HAP-1 (cell line): ENCODE measurements at places on chromosomes 3 and 15.
A peak's percentile ranks its signal among the peaks of the same experiment; 100 is the strongest.

DNA sequence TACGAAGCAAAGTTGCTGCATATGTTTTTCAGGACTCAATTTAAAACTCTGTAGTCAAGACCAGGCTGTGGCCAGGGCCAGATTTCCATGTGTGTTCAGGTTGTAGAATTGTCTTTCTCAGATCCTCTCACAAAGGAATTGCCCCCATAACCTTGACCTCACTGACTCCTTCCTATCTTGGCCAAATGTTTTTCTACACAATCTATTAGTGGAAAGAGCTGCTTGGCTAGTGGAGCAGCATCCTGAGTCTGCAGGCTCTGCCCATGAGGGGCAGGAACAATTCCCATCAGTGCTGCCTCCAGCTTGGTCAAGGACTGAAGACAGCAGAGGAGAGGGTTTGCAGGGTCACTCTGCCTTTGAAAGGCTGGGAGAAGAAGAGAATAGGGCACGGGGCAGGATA, 6.9 kb upstream of the TBC1D21 start:
- peak; percentile 3 for DNase-seq

DNA sequence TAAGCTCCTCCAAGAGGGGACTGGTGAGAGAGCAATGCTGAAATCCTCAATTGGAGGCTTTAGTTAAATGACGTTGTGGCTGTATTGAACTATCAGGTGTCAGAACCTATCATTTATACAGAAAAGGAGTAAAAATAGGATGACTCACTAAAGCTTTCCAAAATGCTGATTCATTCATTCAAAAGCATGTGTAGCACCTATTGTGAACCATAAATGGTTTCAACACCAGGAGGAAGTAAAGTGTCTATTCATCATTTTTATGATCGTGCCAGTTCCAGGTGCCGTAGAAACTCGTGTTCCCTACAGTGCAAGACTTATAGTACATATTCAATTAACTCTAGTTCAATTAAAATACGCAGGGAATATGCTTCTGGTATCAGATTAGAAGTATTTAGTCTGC, 66.5 kb upstream of the ARRDC4 start:
- no peak for DNase-seq

GRCh38 chr15:41568350-41569017, 9.5 kb downstream of the TYRO3 start:
- peak; percentile 58 for DNase-seq

DNA sequence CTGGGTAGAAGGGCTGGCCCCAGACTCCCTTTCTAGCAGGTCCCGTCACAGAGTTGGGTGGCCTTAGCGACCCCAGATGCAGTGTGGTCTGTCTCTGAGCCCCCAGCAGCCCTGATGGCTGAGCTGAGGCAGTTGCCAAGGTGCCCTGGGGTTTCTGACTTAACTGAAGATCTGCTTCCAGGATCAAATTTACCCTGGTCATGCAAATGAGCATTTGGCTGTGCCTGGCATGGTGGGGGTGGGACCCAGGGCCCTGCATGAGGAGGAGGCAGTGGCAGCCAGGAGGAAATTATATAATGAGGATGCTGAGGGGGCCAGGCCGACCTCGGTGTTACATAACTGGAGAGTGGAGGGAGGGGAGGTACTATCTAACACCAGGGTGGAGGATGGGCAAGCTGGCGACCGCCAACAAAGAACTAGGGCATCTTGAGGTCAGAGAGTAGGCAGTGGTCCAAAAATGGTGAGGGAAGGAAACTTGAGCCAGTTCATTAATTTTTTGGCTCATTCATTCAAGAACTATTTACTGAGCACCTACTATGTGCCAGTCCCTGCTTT, 16.4 kb downstream of the PLEKHO2 start:
- DNase-seq = no peak

DNA sequence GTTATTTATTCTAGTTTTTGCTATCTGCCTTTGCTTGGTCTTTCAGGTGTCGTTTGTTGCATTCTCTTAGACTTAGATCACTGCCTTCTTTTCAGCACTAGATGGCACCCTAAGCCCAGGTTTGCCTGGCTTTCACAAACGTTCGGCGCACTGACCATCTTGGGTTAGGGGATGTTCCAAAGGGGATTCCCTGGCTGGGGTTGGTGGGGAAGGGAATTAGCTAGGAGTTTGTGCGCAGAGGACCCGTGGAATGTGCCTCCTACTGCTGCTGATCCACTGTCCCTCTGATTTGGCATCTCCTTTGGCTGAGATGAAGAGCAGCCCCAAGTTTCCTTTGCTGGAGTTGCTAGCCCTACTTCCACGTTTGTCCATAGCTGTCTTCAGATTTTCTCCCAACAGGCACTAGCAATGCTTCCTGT, 33.9 kb downstream of the PFN2 start:
- DNase-seq = peak; percentile 60

- no peak for DNase-seq
These were observed 660 bp downstream of the CCK start for GRCh38 chr3:42265059-42265991.

DNA sequence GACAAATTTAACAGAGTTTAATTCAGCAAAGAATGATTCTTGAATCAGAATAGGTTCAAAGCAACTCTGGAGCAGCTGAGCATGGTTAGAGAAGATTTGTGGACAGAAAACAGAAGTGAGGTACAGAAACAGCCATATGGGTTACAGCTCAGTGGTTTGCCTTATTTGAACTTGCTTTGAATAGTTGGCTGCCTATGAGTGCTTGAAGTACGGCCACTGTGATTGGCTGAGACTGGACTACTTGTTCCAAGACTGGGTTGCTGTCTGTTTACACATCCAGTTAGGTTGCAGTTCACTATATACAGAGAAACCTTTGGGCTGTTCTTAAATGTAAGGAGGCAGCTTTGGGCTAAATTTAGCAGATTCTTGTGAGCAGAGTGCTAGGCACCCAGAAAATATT, 79.4 kb upstream of the CADPS start:
- DNase-seq = peak; percentile 28

DNA sequence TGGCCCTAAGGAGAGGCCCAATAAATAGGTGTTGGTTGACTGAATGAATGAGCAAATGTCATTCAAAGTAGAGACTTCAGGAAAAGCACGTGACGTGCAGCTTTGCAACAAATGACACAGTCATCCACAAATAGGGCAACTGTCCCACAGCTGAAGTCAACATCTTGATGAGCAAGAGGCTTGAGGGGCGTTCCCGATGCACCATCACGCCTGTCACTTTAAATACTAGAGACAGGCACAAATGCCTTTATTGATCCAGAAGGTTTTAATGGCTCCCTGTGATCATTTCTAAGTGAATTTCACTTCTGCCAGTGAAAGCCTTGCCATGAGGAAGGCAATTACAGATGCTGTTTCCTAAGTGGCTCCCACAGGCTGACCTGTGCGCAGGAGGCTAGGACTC, 43.6 kb downstream of the ABTB1 start:
- DNase-seq = no peak

- DNase-seq = no peak
These were observed 149.6 kb downstream of the OPA1 start for GRCh38 chr3:193742628-193743027.

- no peak for DNase-seq
These were observed 28.2 kb upstream of the SOX2 start for GRCh38 chr3:181683563-181683962.

GRCh38 chr3:30199096-30199759, 407.2 kb upstream of the TGFBR2 start:
- DNase-seq = peak; percentile 86

DNA sequence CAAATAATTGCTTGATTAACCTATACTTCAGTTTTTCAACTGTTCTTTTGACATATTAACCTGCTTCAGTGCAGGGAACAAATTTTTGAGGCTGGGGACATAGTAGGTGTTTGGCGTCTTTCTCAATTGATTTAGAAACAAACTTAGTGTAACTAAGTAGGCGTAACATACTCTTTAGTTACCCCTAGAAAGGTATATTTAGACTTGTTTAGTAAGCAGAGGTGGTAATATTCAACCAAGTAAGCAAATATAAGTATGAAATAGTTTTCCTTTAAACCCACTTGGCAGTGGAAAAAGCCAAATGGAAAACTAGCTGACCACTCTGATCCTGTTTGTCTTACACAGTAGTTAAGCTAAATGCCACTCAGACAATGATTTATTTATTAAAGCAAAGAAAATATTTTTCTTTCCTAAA, 113.2 kb downstream of the MBNL1 start:
- DNase-seq = no peak

DNA sequence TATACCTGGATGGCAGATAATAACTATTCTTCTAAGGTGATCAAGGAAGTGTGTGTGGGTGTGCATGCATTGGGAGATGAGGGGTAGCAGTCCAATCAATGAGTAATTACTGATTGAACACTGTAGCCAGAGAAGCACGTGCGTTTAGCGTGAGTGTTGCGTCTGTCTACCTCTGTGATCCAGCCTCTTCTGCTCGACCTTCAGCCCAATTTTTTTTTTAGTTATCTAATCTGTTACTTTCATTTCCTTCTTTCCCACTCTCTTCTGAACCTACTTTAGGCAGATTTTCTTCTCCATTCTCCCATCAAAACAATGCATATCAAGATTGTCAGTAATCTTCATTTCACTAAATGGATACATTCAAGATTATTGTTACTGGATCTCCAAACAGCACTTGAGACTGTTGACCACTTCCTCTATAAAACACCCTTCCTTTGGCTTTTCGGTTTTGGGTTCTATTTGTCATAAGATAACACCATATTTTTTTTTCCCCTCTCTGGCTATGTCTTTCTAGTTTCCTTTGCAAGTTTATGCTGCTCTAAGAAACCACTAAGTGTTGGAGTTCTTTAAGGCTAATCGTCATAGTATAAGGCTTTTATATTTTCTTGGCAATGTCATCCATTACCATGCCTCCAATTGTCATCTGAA, 41.0 kb downstream of the MCTP2 start:
- no peak for DNase-seq

DNA sequence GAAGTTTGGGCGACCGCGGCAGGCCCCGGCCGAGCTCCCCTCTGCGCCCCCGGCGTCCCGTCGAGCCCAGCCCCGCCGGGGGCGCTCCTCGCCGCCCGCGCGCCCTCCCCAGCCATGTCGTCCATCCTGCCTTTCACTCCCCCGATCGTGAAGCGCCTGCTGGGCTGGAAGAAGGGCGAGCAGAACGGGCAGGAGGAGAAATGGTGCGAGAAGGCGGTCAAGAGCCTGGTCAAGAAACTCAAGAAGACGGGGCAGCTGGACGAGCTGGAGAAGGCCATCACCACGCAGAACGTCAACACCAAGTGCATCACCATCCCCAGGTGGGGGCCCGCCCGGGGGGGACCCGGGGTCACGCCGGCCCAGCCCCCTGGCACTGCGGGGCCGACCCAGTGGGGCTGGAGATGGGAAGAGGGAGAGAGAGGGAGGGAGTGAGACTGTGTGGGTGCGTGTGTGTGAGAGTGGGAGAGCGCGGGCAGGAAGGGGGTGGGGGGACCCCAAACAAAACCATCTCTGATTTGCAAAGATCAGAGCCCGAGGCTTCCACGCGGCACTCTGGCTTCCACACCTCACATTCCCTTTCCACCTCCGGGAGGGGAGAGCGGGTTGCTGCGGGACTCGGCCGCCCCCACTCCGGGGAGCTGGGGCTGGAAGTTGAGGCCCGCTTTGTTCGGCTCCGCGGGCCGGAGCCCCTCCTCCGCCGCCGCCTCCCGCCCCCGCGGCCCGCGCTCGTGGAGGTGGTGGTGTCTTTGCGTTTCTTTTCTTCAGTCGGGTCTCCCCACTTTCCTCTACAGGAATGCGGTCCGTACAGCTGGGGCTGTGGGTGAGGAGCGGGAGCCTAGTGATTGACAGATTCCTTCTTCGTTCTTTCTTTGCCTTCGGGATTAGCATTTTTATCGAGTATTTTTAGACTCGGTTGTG, 898 bp downstream of the SMAD3 start:
- DNase-seq = peak; percentile 79

DNA sequence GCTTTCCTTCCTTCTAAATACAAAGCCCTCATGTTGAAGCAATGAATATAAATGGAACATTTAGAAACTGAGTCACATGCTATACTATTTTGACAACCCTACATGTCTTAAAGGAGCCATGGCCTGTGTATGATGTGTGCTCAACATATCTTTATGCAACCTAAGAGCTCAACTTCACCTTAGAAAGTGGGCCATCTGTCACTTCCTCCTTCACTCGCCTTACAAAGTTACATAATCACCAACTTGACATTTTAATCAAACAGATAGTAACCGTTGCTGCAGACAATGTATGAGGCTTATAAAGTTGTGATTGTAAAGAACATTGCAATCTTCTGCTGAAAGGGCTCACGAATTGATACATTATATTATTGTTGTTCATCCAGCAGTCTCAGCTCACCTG, 163.6 kb downstream of the SERPINI1 start:
- DNase-seq = no peak

GRCh38 chr15:25093455-25094029, 138.8 kb downstream of the SNRPN start:
- DNase-seq = no peak

DNA sequence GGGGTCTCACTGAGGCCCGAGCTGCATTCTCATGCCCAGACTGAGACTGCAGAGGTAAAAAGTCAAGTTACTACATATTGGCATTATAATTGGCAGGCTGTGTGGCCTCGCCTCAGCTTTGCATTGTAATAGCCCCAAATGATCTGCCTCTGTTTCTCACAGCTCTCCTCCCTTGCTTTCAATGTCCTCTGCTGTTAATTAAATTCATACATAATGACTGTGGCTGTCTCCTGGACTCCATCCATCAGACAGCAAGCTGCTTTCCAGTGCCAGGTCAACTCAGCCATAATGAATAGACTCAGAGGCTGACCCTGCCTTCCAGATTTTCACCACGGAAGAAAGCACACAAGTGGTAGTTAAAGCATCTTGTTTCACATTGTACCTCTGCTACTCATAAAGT, 7.6 kb upstream of the RTP4 start:
- DNase-seq = no peak

- DNase-seq = no peak
These were observed 51.2 kb downstream of the FGF12 start for GRCh38 chr3:192675958-192676649.

DNA sequence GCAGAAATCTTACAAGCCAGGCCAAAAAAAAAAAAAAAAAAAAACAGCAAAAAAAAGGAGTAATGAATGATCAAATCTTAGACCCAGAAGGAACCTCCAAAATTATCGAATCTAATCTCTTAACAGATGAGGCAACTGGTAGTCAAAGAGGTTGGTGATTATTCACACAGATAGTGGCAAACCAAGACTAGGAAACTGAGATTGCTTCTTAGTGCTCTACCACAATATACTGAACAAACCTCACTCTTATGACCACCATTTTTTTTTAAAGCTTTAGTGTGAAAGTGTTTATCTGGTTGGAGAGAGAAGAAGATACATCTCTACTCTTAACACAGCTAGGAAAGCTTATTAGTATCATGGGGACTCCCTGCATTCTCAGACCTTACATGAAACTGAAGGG, 17.3 kb downstream of the ATOSA start:
- DNase-seq = no peak

DNA sequence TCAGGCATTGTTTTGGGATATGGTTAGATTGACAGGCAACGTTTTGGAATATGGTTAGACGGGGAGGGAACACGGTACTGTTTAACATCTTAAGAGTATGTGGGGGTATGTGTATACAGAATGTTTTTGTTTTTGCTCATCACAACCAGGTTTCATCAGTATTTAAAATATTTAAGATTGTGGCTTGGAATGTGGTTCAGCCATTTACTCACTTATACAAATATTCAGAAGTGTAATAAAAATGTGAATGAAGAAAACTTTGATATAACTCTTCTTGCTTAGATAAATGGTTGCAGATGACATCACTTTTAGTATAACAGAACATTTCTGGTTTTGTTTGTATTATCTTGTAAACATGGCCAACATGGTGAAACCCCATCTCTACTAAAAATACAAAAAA, 3.9 kb upstream of the PAK2 start:
- DNase-seq = no peak
